Stimulated activated CD8-positive, alpha-beta memory T cell treated with anti-CD3 and anti-CD28 coated beads, Interleukin-4, amount 100 ng/mL, for 1 hour (primary cell): ENCODE measurements at places on chromosomes 2 and 18.

GRCh38 chr18:32867936-32868335 lies 95.1 kb upstream of the KLHL14 start:
- DNase-seq, result no peak

DNA sequence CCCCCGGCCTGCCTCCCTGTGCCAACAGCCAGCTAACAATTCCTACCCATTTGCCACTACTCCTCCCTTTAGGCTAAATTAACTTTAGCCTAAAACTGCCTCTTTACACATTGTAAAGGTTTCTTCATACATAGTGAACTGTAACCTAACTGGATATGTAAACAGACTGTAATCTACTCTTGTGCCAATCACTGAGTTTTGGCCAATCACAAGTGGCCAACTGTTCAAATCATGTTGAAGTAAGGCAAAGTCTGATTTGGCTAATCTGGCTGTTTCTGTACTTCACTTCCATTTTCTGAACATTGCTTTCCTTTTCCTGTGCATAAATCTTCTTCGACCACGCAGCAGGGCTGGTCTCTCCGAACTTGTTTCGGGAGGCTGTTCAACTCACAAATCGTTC lies 103.6 kb upstream of the LYPD6 start:
- DNase-seq, result no peak

GRCh38 chr2:158045362-158045761 lies 56.3 kb upstream of the UPP2 start:
- no peak for DNase-seq

GRCh38 chr18:46891742-46892214 lies 25.5 kb downstream of the PIAS2 start:
- no peak for DNase-seq

DNA sequence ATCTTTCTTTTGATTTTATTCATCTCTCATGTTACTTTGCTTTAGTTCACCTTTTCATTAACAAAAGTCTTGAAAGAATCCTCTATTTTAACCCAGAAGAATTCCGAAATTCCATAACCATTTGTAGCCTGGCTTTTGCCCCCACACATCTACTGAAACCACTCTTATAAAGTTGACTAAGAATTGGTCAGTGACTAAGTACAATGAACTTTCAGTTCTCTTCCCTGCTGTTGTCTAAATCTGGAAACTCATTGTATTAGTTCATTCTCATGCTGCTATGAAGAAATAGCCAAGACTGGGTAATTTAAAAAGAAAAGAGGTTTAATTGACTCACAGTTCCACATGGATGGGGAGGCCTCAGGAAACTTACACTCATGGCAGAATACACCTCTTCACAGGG lies 49.9 kb upstream of the PNPT1 start:
- no peak for DNase-seq

DNA sequence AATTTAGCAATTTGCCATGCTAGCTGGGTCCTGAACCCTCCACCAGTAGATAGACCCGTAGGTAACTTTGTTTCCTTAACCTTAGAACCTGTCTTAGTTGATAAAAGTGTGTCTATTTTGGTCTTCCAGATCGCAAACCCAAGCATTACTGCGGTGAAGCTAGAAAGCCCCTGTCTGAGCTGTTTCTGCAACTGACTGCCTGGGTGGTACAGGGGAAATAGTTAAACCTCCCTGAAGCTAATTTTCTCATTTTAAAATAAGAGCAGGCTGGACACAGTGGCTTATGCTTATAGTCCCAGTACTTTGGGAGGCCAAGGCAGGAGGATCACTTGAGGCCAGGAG lies 101.7 kb upstream of the MSH2 start:
- no peak for DNase-seq

DNA sequence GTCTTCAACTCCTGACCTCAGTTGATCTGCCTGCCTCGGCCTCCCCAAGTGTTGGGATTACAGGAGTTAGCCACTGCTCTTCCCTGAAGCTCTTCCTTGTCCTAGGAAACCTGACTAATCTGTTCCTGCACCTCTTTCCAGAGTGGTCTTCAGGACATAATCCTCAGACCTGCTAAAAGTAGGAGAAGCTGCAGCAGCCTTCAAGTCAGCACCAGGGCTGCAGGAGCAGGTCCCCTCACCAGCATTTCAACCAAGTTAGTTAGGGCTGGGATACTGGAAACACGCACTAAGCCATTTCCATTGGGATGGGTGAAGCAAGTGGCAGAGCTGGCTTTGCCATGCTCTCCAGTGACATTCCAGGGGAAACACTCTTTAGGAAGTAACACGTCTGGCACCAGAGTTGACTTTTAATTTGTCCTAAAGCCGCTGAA lies 9.9 kb downstream of the NCL start:
- no peak for DNase-seq

DNA sequence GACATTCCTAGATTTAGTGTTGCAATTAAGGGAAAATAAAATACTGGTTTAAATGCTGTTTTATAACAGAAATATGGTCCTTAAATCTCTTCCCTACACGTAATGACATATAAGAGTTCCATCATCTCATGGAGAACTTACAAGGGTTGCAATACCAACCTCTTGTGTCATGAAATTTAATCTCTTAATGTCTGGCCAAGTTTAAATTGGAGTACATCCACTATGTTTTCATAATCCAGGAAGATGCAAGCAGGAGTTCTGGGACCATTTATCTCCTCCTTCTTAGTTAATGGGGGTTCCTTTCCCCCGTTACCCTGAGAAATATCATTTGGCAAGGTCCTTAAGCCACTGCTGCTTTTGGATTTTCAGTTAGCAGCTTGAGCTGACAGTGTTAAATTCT lies 126.0 kb upstream of the ACVR2A start:
- no peak for DNase-seq

DNA sequence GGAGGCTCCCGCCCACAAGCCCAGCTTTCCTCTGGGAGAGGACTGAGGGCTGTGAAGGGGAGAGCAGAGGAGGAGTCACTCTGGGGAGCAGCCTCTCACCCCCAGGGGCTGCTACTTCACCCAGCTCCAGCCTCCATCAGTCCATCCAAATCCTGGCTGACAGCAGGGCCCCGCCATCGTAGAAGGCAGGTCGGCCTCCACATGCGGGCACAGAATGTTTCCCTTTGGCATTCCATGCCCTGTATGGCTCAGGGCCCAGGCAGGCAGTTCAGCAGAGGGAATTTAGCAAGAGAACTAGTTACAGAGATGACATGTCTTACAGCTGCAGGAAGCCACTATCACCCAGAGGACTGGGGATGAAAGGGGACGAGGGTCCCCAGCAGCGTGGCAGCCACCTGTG lies 6.4 kb upstream of the ODC1 start:
- no peak for DNase-seq

GRCh38 chr18:47710451-47710850 lies 220.0 kb downstream of the SMAD2 start:
- no peak for DNase-seq

DNA sequence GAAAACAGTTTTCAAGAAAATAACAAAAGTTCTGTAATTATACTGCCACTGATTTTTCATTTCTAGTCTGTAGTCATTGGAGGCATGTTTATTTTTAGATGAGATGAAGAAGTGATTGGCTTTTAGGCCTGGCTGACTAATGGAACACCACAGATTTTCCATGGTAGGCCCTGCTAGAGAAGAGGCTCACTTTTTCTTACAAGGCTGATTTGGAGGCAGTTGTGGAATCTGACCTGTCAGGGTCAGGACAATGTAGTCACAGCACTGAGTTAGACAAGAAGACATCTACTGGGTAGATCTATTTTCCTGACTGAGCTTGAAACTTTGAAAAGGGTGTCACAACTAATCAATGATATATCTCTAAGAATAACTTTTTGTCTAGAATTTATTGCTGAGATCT lies 43.9 kb downstream of the KDM3A start:
- no peak for DNase-seq

- DNase-seq, result no peak
Observed at GRCh38 chr2:188089901-188090300, 201.8 kb upstream of the GULP1 start.

DNA sequence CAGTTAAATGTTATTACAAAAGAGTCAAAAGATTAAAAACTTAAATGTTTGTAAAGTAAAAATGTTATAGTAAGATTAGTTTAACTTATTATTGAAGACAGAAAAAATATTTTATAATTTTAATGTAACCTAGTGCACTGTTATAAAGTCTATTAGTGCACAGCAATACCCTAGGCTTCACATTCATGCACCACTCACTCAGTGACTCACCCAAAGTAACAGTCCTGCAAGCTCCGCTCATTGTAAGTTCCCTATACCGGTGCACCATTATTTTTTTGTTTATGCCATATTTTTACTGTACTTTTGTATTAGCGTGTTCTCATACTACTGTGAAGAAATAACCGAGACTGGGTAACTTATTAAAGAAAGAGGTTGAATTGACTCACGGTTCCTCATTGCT lies 759.7 kb upstream of the CDH7 start:
- DNase-seq, result no peak

- no peak for DNase-seq
Observed at GRCh38 chr2:202307690-202308089, 42.1 kb downstream of the NOP58 start.

DNA sequence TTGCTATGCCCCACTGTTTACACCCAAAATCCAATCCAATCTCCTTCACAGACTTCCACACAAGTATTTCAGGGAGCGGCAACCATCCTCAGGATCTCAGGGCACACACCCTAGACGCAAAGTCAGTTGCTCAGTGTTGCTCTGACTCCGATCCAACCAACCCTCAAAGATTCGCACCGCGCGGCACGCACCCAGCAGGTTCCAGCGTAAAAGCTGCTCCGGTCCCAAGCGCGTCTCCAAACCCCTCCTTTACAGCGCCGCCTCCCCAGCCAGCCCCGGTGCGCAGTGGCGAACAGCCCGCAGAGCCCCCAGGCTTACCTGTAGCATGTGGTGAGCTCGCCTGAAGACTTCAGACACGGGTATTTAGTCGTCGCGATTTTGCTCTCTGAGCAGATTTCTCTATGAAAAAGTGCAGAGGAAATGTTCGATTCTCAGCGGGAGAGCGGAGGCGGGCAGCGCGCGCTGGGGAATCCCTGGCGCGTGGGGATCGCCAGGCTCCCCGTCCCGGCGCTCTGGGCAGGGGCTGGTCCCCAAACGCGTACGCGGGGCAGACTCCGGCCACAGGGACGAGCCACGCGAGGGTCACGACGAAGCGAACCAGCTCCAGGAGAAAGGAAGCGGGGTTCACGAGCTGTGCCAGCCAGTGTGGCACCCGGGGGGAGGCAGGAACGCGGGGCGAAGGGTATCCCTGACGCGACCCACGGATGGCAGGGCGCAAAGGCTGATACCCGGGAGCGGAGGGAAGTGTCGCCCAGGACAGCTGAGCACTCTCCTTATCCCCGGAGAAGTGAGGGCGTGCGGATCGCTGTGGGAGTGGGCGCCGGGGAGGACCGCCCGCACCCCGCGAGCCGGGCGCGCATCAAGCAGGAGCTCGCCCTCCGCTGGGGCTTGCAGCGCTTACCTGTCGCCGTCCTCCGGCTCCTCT lies 650 bp downstream of the CCBE1 start:
- DNase-seq, result no peak

GRCh38 chr18:74137920-74138538 lies 9.6 kb downstream of the FBXO15 start:
- DNase-seq, result no peak

GRCh38 chr2:49861821-49862220 lies 707.5 kb upstream of the FSHR start:
- DNase-seq, result no peak

DNA sequence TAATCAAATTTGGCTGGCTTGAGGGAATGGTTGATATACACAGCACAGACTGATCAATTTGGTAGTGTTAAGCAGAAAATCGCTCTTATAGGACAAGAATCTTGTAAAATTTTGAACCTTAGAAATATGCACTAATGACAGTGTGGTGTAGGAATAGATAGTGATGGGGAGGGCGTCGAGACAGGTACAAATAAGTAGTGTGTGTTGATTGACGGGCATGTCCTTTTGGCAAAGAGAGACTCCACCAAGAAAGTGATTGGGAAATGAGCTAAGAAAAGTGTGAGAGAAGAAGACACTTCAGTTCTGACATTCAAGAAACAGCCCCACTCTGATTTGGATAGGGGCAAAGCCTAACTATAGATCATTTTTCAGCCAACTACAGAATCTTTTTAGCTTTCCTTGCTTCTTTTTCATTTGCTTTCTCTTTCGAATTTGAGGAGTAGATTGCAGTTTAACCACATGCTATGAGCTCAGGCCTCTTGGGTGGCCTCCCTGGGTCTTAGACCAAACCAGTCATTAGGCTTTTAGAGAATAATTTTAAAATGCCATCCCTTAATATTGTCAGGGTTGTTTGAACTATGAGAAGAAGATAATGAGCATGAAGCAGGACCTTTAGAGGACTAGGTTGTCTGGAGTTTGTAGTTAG lies 127.1 kb downstream of the CERS6 start:
- no peak for DNase-seq

GRCh38 chr2:220006152-220006621 lies 378.8 kb downstream of the SLC4A3 start:
- no peak for DNase-seq

GRCh38 chr2:144524118-144525009 lies 4.4 kb upstream of the ZEB2 start:
- no peak for DNase-seq

GRCh38 chr2:152335016-152335725 lies at the start of gene FMNL2:
Gene FMNL2, plus strand, starts transcription at chr2:152335174.
- DNase-seq, result no peak

DNA sequence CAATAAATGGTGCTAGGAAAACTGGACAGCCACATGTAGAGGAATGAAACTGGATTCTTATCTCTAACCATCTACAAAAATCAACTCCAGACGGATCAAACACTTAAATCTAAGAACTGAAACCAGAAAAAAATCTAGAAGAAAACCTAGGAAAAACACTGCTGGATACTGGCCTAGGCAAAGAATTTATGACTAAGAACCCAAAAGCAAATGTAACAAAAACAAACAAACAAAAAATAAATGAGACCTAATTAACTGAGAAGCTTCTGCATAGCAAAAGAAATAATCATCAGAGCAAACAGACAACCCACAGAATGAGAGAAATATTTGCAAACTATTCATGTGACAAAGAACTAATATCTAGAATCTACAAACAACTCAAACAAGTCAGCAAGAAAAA lies 314.0 kb upstream of the REV1 start:
- no peak for DNase-seq

DNA sequence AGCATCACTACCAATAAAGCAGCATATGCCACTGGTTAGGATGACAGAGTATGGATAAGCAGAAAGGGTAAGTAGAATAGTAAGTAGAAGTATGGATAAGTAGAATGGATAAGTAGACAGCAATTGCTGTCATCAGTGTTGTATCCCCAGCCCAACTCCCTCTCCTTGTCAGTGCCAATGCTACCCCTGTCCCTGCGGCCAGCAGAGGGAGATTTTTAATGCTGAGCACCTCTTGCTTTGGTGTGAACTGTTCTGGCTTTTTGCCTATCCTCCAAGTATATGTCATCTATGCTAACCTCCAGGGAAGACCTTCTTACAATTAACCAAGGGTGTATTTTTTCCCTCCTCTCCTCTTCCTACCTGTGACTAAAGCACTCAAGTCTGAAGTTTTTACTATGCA lies 136.7 kb upstream of the SPHKAP start:
- DNase-seq, result no peak

GRCh38 chr2:212052412-212053159 lies 486.0 kb downstream of the ERBB4 start:
- DNase-seq, result no peak

DNA sequence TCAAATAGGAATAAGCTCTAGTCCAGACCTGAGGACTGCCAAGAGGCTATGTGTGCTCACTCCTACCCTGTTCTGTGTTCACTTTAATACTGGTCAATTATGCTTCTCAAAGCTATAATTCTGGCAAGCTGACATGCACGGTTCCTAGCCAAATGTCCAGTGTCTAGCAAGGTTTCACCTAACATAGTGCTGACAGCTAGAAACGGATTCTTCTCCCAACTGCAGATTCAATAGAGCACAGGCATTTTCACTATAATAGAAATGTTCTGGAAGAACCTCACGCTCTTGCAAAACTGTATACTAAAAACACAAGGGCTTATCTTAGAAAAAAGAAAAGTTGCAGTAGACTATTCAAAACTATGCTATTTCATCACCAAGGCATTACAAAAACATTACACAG lies 45.1 kb downstream of the HDAC4 start:
- DNase-seq, result no peak
